Left renal cortex interstitium (tissue), 4 donors: ENCODE measurements at places on chromosomes 2 and 18.

- DNase-seq, result no peak
These were observed 167.4 kb upstream of the GATA6 start for GRCh38 chr18:22001912-22002487.

- DNase-seq, result no peak
These were observed 51.6 kb upstream of the PLA2R1 start for GRCh38 chr2:160114020-160114419.

DNA sequence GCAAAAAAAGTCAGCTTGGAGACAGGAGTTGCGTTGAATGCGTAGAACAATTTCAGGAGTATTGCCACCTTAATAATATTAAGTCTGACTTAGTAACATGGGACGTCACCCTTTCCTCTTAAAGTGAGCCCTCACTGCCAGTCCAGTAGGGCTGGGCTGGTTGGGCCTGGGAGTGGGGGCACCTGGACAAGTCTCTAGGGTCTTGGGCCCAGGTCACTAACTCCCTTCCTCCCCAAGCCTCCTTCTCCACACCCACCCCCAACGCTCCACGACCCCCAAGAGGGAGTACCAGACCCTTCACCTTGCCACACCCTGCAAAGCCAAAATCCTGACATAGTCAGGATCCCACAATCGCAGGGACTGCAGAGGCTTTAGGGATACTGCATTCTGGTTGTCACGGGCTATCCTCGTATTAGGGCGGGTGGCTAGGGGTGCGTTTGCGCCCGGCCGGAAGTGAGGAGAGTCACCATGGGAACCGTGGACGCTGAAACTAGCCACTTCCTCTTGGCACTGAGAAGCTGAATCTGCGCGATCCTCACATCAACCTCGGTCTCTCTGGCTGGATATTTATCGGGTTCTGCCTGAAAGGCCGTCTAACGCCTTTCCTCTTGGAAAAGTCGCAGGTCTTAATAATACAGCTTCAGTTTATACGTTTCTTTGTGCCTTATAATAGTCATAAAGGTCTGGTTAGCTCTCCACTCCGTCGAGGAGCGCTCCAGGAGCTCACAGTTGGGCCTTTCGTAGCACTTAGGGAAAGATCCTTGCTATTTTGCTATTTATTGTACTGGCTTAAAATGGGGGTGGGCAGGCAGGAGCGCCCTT is 10.3 kb upstream of the CXXC1 start:
- DNase-seq, result peak; percentile 66

- no peak for DNase-seq
These were observed 72.6 kb downstream of the ANKRD44 start for GRCh38 chr2:197238043-197238365.

GRCh38 chr2:135557530-135557929 is 26.2 kb downstream of the R3HDM1 start:
- no peak for DNase-seq

DNA sequence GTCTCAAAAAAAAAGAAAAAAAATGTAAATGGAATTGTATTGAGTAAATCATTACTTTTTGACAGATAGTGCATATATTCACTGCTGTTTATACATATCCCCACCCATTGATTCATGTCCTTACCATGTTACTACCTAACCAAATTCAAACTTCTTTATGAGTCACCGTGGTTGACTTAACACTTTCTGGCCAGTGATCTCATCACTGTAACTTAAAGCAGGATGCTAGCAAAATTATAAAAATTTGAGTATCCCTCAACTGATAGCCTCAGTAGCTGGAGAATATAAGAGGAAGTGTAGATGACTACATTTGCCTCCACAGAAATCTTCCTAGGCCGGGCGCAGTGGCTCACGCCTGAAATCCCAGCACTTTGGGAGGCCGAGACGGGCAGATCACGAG is 13.4 kb downstream of the CNOT9 start:
- DNase-seq, result no peak

GRCh38 chr2:119011162-119011909 is 69.3 kb downstream of the MARCO start:
- no peak for DNase-seq
